ENCODE measurements at places on chromosomes 5 and 9.

DNA sequence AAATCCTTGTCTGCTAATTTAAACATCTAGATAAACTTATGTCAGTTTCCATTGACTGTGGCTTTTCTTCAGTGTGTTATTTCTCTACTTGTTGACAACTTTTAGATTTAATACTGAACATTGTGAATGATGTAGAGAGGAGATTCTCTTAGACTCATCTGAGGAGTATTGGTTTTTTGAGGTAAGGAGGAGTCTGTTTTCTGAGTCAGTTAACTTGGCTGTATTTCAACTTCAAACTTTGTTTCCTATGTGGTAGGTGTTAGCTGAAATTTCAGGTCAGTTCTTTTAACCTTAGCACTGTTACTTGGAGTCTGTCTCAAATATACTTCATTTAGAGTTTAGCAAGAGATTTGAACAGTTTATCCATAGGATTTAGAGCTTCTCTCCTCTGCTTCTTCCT is 67.9 kb downstream of the XRCC4 start:
- DNase-seq = peak; percentile 11
- peaks cover 5% of the 10 kb centered on the region for H3K4me1 ChIP-seq
- no peak overlapping the region for H3K27ac ChIP-seq
- H3K27me3 ChIP-seq = no peaks in the 10 kb centered on the region
- no peak overlapping the region for H3K4me3 ChIP-seq

GRCh38 chr9:83441390-83441789 is 96.8 kb downstream of the FRMD3 start:
- DNase-seq = no peak
- no peaks in the 10 kb centered on the region for H3K4me1 ChIP-seq
- H3K27ac ChIP-seq = no peak overlapping the region
- no peaks in the 10 kb centered on the region for H3K27me3 ChIP-seq
- no peak overlapping the region for H3K4me3 ChIP-seq

DNA sequence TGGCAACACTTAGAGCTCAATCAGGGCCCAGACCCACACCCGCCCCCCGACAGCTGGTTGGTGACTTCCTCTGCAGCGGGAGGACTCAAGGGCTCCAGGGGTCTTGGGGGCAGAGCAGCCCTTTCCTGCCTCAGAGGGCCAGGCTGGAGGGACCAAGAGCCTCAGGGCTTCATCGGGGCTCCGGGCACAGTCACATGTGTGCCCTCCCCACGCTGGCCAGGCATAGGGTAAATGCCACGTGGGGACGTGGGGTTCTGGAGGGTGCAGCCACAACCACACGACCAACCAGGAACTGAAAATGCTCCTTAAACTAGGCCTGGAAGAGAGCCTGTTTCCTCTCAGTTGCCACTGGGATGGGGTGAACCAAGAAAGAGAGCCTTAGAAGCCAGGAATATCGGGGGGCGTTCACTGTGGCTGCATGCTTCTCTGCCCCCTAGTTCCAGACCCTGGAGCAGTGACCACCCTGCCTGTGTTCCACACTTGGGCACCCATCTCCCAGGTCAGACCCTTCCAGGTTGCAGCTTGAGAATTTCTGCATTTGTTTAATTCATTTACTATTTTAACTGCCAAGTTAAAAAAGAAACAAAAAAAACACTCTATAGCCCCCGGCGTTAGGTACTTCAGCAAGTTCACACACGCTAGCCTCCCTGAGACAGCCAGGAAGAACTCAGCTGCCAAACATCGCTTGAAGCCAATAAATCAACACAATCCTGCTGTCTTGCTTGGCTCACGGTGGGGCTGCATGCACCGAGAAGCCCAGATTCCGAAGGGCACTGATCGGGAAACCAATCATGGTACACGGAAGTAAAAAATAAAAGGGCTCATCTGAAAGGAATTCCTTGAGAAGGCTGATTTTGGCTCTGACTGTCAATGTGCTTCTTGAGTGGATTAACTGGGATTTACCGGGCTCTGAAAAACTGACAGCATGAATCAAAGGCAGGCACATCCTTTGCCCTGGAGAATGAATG is 56.1 kb upstream of the PHYKPL start:
- H3K4me3 ChIP-seq = no peak overlapping the region
- no peaks in the 10 kb centered on the region for H3K36me3 ChIP-seq
- peak; percentile 33 for DNase-seq

DNA sequence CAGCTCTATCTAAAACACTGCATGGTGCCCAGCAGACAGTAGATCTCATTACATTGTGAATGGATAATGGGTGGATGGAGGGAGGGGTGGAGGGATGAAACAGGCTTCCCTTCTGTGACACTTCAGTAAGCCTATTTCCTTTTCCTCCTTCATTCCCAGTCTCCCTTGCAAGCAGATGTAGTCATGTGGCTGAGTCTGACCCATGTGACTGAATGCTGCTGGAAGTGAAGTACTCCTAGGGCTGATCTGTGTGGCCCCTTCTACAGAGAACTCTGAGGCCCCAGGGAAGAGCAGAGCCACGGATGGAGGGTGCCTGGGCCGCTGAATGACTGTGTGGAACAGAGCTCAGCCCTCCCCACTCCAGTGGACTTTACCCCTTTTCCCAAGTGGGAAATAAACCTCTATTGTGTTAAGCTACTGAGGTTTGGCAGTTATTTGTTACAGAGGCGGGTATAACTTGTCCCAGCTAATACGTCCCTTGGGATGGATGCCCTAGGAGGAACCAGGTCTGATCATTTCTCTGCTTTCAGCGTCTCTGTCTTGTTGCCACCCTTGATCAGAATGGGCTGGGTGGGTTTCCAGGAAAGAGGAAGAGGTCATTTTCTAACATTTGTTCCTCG is 176.1 kb upstream of the MVB12B start:
- H3K4me1 ChIP-seq = no peaks in the 10 kb centered on the region
- H3K4me3 ChIP-seq = no peak overlapping the region
- no peak for DNase-seq
- no peaks in the 10 kb centered on the region for H3K36me3 ChIP-seq

DNA sequence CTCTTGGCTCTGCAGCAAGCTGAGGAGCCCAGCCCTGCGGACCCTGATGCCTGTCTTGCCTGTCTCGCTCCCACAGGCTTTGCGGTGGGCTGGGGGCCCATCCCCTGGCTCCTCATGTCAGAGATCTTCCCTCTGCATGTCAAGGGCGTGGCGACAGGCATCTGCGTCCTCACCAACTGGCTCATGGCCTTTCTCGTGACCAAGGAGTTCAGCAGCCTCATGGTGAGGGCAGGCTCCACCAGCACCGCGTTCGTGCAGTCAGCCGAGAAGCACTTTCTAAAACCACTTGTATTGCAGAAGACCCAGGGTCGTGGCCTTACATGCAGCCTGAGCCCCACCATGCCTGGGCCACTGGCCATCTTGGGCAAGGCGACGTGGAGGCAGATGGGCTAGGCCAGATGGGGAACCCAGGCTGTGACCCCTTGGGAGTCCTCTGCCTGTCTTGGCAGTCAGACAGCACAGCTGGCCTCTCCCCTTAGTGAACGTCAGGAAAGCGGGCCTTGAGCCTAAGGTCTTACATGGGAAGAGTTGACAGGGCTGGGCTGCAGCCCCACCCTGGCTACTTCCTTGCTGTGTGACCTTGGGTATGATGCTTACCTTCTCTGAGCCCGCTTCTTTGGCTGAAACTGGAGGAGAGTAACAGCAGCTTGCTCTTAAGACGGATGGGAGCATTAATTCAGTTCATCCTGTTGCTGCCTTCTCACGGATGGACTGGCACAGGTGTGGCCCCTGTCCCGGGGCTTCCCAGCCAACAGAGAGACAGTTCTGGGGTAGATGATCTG is 8.6 kb downstream of the SLC2A8 start:
- H3K27me3 ChIP-seq = no peaks in the 10 kb centered on the region
- H3K4me1 ChIP-seq = no peaks in the 10 kb centered on the region
- DNase-seq = no peak
- H3K27ac ChIP-seq = no peak overlapping the region
- peaks cover 22% of the 10 kb centered on the region for H3K36me3 ChIP-seq

DNA sequence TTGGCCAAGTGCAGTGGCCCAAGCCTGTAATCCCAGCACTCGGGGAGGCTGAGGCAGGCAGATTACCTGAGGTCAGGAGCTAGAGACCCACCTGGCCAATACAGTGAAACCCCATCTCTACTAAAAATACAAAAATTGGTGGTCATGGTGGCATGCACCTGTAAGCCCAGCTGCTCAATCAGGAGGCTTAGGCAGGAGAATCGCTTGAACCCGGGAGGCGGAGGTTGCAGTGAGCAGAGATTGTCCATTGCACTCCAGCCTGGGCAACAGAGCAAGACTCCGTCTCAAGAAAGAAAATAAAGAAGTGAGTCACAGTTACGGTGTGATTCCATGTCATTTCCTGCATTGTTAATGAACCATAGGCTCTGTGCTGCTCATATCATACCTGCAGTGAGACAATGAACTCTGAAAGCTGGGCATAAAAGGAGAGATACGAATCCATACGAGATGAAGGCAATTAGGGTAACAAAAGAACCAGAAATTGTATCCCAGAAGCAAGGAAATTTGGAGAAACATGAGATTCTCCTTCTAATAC is 44.6 kb downstream of the TIMD4 start:
- H3K36me3 ChIP-seq = no peaks in the 10 kb centered on the region
- no peak overlapping the region for H3K4me3 ChIP-seq
- no peaks in the 10 kb centered on the region for H3K27me3 ChIP-seq
- no peak for DNase-seq
- no peak overlapping the region for H3K27ac ChIP-seq

GRCh38 chr9:100457517-100457916 is 15.4 kb upstream of the TMEFF1 start:
- H3K4me3 ChIP-seq = no peak overlapping the region
- H3K27ac ChIP-seq = no peak overlapping the region
- DNase-seq = no peak
- H3K36me3 ChIP-seq = peaks cover 14% of the 10 kb centered on the region
- no peaks in the 10 kb centered on the region for H3K4me1 ChIP-seq

GRCh38 chr5:91957666-91958065 is 574.5 kb upstream of the ARRDC3 start:
- no peak overlapping the region for H3K4me3 ChIP-seq
- no peaks in the 10 kb centered on the region for H3K27me3 ChIP-seq
- H3K27ac ChIP-seq = no peak overlapping the region
- no peaks in the 10 kb centered on the region for H3K36me3 ChIP-seq
- H3K4me1 ChIP-seq = no peaks in the 10 kb centered on the region
- peak; percentile 22 for DNase-seq

- H3K27ac ChIP-seq = no peak overlapping the region
- no peaks in the 10 kb centered on the region for H3K27me3 ChIP-seq
- H3K36me3 ChIP-seq = no peaks in the 10 kb centered on the region
- no peak for DNase-seq
- H3K4me3 ChIP-seq = no peak overlapping the region
Observed at GRCh38 chr5:81226949-81227348, 6.2 kb upstream of the CKMT2 start.

GRCh38 chr9:113646946-113647914 is 183.7 kb downstream of the RGS3 start:
- no peaks in the 10 kb centered on the region for H3K27me3 ChIP-seq
- no peaks in the 10 kb centered on the region for H3K36me3 ChIP-seq
- no peak overlapping the region for H3K4me3 ChIP-seq

DNA sequence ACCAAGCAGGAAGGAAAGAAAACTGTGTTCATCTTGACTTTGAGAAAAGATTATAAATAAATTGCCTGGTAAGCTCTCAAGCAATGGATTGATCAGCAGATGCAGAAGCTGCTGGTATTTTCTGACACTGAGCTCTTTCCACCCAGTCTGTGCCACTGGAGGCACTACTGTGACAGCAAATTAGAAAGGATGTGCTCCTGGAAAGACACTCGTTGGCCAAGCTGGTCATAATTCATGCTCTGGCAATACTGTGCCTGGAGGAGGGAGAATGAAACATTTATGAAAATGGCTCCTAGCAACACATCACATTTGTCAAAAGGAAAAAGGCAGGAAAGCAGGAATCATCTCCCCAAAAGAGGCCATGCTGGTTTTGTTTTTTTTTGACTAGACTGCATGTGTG is 84.2 kb downstream of the CAVIN4 start:
- H3K4me1 ChIP-seq = no peaks in the 10 kb centered on the region
- no peak overlapping the region for H3K27ac ChIP-seq
- no peaks in the 10 kb centered on the region for H3K36me3 ChIP-seq
- DNase-seq = no peak

- H3K4me1 ChIP-seq = peaks cover 7% of the 10 kb centered on the region
- peak overlapping the region; percentile 49 for H3K4me3 ChIP-seq
- H3K36me3 ChIP-seq = no peaks in the 10 kb centered on the region
- H3K27ac ChIP-seq = peak overlapping the region; percentile 74
- DNase-seq = peak; percentile 73
Observed at GRCh38 chr9:86099701-86100364, 475 bp upstream of the GOLM1 start.

DNA sequence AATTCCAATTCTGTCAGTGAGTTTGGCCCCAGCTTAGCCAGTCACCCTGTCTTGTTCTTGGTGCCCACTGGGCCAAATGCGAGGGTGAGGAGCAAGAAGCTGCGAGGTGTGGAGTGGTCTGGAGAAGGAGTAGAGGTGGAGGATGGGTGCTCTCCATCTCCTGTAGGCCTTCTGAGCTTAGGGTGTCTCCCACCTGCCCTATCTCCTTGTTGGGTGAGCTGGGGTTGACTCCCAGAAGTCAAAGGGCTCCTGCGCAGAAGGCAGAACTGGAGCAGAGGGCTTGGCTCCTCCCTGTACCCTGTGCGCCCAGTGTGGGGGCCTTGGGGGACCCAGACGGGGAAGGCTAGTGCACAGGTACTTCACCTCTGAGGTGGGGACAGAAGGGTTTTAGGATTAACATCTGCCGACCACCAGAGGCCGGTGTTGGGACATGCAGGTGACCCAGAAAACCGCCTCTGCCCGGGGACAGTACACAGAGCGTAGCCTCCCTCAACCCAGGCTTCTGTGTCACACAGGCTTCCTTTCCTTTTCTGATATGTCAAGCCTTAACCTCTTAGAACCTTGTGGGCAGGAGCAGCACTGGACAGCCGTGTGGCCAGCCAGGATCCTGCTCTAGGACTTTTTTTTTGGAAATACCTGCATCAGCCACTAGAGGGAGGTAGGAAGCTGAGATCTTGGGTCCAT is 16.9 kb downstream of the IL5 start:
- no peaks in the 10 kb centered on the region for H3K36me3 ChIP-seq
- no peaks in the 10 kb centered on the region for H3K27me3 ChIP-seq
- no peak overlapping the region for H3K27ac ChIP-seq
- DNase-seq = peak; percentile 63
- no peak overlapping the region for H3K4me3 ChIP-seq
- no peaks in the 10 kb centered on the region for H3K4me1 ChIP-seq

GRCh38 chr9:107883496-107884124 is 394.0 kb upstream of the KLF4 start:
- no peak overlapping the region for H3K4me3 ChIP-seq
- H3K27ac ChIP-seq = no peak overlapping the region
- no peaks in the 10 kb centered on the region for H3K36me3 ChIP-seq
- no peaks in the 10 kb centered on the region for H3K27me3 ChIP-seq
- H3K4me1 ChIP-seq = peaks cover 1% of the 10 kb centered on the region

Data from lung (tissue), 17 donors.